CD4-positive, CD25-positive, alpha-beta regulatory T cell (primary cell): ENCODE measurements at places on chromosomes 11 and 22. TPM values are rescaled to one million over a fixed set of nuclear protein-coding genes. Genes with fewer than 3 reads are reported as not detected.

- H3K4me3 ChIP-seq, result no peak overlapping the region
- H3K36me3 ChIP-seq, result no peaks in the 10 kb centered on the region
- no peak overlapping the region for H3K27ac ChIP-seq
- DNase-seq, result no peak
- no peaks in the 10 kb centered on the region for H3K4me1 ChIP-seq
- H3K27me3 ChIP-seq, result no peaks in the 10 kb centered on the region
These were observed 15.1 kb downstream of the SCGB1A1 start for GRCh38 chr11:62433904-62434276.

DNA sequence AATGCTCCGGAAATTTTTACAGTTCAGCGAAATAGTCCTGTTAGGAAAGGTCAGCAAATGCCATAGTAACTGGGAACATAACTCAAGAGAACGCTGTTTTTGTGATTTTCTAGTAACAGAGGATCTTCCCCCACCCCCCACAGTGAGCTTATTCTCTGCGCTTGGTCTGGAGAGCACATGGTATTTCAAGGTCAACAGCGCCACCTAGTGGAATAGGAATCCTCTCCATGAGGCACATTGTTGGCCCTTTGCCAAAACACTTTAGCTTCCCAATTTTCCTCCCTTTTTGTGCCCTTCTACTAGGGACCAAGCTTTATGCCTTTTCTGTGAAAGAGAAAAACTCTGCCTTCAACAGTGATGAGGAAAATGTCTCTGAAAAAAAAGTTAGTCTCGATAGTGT, 13.2 kb upstream of the OR4C12 start:
- no peaks in the 10 kb centered on the region for H3K4me1 ChIP-seq
- H3K36me3 ChIP-seq, result no peaks in the 10 kb centered on the region
- no peak overlapping the region for H3K4me3 ChIP-seq
- no peaks in the 10 kb centered on the region for H3K27me3 ChIP-seq

GRCh38 chr11:59226396-59226795, 13.7 kb upstream of the MPEG1 start:
- DNase-seq, result no peak
- H3K4me1 ChIP-seq, result no peaks in the 10 kb centered on the region
- H3K4me3 ChIP-seq, result no peak overlapping the region
- no peak overlapping the region for H3K27ac ChIP-seq
- peaks cover 2% of the 10 kb centered on the region for H3K27me3 ChIP-seq

CHST1 gene
- total RNA-seq, result 0.47 TPM

CTNND1 gene
- 19.4 TPM for total RNA-seq

ZP1 gene
- not detected for total RNA-seq
